Activated CD8-positive, alpha-beta memory T cell treated with anti-CD3 and anti-CD28 coated beads, Interleukin-2, amount 50 U/mL, for 48 hours (primary cell): ENCODE measurements at places on chromosomes 2 and 18.
A peak's percentile ranks its signal among the peaks of the same experiment; 100 is the strongest.

GRCh38 chr2:175567435-175568061 is 386.0 kb upstream of the ATP5MC3 start:
- no peak for DNase-seq

DNA sequence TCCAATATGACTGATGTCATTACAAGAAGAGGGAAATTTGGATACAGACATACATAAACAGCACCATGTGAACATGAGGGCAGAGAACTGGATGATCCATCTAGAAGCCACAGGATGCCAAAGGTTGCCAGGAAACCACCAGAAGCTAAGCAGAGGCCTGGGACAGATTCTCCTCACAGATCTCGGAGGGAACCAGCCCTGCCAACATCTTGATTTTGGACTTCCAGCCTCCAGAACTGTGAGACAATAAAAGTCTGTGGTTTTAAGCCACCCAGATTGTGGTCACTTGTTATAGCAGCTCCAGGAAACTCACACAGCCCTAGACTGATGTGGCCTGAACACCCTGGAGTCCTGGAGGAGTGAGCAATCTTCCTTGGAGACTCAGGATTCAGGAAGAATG is 351.6 kb downstream of the EIPR1 start:
- no peak for DNase-seq

GRCh38 chr2:128602699-128603101 is 284.0 kb upstream of the HS6ST1 start:
- peak; percentile 26 for DNase-seq

- no peak for DNase-seq
These were observed 42.7 kb downstream of the VSNL1 start for GRCh38 chr2:17583166-17583565.
